ENCODE measurements at places on chromosomes 6 and 20.

GRCh38 chr6:32070814-32071543 is 32.8 kb downstream of the CYP21A2 start:
- no peak for DNase-seq

- no peak for DNase-seq
Measured at GRCh38 chr6:154864066-154864430, 130.8 kb downstream of the SCAF8 start.

DNA sequence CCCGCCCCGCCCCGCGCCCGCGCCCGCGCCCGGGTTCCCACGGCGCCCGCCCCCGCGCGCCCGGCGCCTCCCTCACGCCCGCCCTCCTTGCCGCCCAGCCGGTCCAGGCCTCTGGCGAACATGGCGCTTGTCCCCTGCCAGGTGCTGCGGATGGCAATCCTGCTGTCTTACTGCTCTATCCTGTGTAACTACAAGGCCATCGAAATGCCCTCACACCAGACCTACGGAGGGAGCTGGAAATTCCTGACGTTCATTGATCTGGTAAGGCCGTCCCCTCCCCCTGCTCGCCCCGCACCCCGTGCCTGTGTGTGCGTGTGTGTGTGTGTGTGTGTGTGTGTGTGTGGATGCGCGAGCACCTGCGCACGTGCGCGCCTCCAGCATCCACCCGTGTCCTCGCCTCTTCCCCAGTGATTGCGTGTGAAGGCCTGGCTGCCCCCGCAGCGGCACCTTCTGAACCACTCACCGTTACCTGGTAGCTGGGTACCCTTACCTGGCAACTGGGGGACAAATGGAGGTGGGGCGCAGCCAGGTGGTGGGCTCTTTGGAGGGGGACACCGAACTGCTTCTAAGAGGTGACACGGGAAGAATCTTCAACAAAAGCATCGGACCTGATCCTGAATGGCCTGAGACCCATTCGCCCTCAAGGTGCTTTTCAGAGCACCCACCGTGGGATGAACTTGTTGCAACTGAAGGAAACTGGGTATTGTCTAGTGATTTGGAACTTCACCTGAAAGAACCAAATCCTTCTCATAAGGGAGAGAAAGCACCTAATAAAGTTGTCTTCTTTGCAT is at the start of gene AIG1:
AIG1 (plus strand) TSS at position 84 of the 791 bp plus-strand sequence; CDS start at position 121, 37 bp downstream.
- no peak for DNase-seq

DNA sequence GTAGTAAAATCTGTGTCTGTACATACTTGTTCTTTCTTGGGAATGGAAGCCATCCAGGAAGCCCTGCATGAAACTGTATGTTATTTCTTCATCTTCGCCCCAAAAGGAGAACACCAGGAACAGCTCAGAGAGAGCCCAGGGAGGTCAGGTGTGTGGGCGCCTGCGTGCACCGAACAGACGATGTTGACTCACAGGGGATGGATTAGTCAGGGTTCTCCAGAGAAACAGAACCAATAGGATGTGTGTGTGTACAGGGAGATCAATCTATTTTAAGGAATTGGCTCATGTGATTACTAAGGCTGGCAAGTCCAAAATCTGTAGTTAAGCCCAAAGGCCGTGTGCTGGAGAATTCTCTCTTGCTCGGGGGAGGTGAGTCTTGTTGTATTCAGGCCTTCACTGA is 45.7 kb downstream of the RNASET2 start:
- peak; percentile 2 for DNase-seq

DNA sequence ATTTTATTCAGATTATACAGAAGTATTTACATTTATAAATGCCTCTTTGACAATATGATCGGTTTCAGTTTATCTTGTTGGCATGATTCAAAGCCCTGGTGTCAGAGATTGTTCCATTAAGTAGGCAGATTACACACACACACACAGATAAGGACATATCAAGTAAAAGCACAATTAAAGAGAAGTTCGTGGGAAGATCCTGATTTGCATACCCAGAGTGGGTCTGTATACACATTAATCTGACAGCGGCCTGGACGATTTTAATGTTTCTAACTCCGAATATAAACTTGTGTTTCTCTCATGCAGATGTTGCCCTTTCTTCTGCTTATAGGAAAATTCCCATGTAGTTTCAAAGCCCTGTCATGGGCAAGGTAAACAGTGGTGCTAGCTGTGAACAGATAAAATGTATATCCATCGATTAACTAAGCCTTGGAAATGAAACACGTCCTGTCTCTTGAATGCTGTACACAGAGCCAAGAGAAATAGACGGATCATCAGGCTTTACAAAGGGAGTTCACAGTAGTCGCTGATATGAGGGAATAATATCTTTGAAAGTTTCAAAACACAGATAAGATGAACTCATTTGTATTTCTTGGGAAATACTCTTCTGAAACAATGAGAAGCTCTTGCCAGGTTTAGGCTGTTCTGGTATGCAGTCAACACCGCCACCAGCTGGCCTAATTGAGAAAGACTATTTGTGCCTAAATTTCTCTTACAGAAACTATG is 108.2 kb upstream of the GMDS start:
- DNase-seq: peak; percentile 81

- no peak for DNase-seq
Measured at GRCh38 chr6:3943331-3943765, 94.2 kb downstream of the FAM50B start.

GRCh38 chr6:5580736-5581581 is 319.6 kb downstream of the FARS2 start:
- DNase-seq: no peak

DNA sequence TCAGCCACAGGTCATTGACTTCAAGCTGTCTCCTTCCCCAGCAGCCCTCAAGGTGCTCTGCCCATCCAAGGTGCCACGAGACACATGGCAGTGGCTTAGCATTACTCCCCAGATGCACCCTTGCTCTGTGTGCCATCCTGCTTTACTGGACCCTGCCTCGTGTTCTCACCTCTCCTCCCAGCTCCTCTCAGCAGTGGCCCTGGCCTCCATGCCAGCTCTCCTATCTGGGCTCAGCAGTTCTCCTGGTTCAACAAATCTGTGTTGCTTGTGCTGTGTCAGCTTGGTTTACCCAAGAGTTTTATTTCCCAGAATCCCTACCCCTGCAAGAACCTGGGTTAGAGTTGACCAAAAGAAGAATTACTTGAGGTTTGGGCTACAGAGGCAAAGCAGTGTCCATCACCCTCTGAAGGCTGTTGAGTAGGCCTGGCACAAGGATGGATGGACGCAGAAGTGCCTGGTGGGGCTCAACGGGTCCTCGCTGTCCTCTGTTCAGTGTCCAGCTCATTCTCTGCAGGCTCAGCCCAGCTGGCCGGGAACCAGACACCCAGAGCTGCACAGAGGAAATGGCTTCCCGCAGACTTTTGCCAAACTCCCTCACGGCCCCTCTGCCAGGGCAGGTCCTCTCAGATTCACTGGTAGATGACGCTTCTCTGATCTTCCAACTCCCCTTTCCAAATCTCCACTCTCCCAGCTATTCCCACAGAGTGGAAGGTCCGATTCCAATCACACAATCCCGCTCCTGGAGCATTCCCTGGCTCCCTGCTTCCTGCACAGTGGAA is 82.6 kb downstream of the FOXA2 start:
- DNase-seq: no peak

DNA sequence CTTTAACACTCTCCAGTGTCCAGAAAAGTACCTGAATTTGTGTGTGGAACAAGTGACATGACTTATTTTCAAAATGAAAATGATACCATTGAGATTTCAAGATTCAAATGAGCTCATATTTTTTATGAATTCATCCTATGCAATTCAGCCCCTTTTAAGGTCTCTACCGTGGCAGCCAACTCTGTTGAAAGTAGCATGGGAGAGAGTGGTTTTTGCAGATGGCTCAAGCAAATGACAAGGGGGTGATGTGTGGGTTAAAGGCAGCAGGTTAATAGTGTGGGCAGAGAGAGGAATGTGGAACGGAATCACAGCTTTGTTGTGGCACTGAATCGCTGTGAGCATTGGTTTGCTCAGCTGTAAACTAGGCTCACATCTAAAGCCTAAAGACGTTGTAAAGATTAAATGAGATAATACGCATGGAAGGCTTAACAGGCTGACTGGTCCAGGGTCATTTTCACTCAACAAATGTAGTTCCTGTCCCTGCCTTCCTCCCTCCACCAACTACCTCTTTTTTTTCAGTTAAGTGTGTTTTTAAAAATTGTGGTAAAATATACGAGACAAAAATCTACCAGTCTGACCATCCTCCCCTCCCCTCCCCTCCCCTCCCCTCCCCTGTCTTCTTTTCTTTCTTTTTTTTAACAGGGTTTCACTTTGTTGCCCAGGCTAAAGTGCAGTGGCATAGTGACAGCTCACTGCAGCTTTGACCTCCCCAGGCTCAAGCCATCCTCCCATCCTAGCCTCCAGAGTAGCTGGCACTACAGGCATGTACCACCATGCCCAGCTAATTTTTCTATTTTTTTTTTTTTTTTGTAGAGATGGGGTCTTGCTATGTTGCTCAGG is 114.7 kb upstream of the ZNF217 start:
- DNase-seq: peak; percentile 63

GRCh38 chr6:11767458-11767857 is 11.1 kb downstream of the ADTRP start:
- DNase-seq: no peak

DNA sequence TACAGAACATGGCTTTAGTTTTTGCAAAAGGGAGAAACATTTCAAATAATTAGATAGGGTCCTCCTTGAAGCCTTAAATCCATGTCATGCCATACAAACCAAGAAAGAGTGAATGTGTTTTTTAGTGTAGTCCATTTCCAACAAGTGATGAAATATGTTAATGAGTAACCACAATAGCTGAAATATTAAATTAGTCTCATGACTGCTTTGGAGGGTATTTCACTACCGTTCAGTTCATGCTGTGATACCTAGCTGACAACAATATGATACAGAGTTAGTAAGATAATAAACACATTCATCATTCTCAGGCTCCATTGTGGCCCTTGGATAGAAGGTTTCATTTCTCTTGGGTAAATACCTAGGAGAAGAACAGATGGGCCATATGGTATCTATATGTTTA is 5.8 kb upstream of the ID4 start:
- DNase-seq: no peak

- no peak for DNase-seq
Measured at GRCh38 chr6:124334359-124334758, 530.7 kb downstream of the NKAIN2 start.

GRCh38 chr6:169296170-169296569 is 42.5 kb upstream of the THBS2 start:
- no peak for DNase-seq

GRCh38 chr20:50335105-50335504 is 144.5 kb downstream of the CEBPB start:
- no peak for DNase-seq

DNA sequence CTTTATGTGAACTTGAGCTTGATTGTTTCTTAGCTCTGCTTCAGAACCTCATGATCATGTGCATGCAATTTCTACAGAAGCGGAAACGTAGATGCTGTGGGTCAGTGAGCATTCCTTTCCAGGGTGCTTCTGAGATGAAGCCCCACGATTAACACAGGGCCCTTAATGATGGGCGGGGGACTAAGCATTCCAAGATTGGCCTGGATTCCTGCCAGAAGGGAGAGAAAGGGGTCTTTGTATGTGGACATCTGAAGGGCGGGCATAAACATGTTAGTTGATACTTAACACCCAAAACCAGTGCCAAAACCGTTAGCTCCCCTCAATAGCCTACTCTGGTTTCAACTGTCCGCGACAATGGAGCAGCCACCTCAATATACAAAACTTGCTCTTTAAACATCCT is 46.9 kb upstream of the POU3F2 start:
- no peak for DNase-seq

DNA sequence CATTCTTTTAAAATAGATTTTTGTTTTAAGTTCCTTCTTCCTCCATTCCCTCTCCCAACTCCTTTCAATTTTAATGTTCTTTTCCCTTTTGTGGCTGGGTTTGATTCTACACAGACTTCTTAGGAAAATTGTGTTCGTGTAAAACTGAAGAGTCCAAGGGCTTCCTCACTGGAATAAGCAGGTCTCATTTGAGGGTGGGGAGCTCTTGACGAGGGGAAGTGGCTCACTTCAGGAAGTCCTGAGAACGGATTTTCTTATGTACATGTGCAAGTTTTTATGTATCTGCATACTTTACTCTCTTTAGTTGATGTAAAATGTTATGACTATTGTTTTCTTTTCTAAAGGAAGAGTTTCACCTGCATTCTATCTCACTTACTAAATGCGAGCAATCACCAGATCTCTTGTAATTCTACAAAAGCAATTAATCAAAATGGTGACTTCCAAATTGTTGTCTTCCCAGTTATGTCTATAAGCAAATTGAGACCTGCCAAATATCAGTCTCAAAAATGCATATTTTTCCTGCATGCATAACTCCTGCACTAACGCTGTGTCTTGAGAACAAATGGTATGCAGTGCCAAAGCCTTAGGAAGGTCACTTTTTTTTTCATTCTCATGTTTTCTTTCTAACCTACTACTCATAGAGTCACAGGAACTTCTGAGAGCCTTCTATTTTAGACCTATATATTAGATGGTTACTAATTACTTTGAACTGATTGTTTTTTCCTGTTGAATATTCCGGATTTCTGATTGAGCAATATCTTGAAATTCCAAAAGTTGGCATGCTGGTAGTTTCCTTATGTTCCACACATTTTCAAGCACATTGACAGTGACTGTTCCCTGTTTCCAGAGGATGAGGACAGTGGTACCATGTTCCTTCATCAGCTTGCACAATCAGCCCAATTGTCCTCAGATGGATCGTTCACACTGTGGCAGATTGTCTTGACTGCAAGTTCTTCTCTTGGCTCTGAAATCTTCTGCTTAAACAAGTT is 251.9 kb upstream of the PRDM1 start:
- DNase-seq: no peak

GRCh38 chr6:56796196-56796532 is 153.5 kb upstream of the DST start:
- peak; percentile 40 for DNase-seq

DNA sequence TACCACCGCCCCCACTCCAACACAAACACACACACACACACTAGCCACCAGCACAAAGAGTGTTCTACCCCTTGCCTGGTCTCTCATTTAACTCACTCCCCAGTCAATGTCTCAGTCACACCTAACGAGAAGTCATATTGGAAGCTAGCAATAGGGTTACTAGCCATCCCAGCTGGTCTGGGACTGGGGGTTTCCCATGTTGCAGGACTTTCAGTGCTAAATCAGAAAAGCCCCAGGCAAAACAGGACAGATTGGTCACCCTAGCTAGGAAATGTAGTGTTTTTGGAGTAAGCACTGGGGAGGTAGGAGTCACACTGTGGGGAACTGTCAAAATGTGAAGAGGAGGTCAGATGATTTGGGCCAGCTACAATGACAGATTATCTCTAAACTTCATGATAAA is 158.1 kb downstream of the UNC5CL start:
- DNase-seq: no peak

DNA sequence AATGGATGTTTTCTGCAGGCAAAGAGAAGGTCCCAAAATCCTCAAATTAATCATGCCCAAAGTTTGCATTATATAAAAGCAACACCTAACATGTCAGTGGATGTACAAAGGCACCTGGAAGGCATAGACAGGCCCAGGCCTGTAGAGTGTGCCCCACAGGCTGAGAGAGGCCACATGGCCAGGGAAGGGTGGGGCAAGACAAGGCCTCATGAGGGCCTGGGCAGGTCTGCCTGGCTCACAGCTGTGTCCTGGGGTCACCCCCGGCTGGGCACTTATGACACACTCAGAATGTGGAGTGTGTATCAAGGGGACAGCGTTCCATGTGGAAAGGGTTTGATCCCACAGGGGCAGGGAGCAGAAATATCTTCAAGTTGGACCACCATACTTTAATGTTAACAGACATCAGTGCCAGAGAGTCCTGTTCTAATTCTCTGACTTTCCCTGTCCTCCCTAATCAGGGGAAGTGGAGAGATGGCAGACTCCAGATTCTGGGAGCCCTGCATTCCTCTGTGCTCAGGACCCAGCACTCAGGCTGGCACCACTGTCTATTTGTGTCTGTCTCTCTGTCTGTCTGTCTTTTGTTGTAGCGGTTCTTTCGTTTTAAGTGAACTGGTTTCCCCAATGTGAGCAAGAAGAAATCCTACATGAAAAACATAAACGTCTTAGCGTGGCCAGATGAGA is 178.3 kb upstream of the FOXA2 start:
- DNase-seq: no peak

Data from GM03348 (cell line).